ENCODE measurements at places on chromosomes 16 and 17.

DNA sequence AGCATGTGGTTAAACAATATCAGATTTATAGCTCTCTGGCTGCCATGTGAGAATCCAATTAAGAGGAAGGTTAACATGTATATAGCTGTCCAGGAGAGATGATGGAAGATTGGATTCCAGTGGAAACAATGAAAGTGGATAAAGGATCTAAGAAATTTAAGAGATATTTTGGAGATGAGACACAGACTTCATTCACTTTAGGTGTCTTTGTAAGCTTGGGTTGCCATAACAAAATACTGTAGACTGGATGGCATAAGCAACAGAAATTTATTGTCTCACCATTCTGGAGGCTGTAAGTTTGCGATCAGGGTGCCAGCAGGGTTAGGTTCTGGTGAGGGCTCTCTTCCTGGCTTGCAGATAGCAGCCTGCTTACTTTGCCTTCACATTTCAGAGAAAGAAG, 155.9 kb upstream of the MYOCD start:
- DNase-seq = no peak

- DNase-seq = no peak
Measured at GRCh38 chr17:55341432-55341831, 76.7 kb downstream of the HLF start.

GRCh38 chr16:89241187-89242007, 23.9 kb downstream of the ZNF778 start:
- DNase-seq = peak; percentile 56

DNA sequence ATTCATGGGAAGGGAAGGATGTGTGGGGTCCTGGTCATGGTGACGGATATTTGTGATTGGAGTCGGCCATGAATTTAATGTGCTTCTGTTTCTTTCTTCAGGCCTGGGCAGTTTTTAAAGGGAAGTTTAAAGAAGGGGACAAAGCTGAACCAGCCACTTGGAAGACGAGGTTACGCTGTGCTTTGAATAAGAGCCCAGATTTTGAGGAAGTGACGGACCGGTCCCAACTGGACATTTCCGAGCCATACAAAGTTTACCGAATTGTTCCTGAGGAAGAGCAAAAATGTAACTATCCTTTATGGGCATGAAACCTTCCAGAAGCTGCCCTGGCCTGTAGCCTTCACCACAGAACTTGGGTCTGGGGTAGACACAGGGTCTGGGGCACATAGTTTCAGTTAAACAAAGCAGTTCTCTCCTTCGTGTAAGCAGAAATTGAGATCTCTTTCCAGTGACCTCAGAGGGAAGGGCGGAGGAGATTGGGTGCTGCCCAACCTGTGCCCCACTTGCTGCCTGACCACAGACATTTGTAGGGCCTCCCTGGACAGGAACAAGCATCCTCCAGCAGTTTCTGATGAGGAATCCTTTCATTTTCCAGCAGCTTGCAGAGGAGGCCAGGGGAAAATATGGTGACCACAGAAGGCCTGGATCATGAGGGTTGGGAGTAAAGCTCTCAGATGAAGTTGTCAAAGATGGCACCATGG, 10.1 kb downstream of the IRF8 start:
- DNase-seq = no peak

DNA sequence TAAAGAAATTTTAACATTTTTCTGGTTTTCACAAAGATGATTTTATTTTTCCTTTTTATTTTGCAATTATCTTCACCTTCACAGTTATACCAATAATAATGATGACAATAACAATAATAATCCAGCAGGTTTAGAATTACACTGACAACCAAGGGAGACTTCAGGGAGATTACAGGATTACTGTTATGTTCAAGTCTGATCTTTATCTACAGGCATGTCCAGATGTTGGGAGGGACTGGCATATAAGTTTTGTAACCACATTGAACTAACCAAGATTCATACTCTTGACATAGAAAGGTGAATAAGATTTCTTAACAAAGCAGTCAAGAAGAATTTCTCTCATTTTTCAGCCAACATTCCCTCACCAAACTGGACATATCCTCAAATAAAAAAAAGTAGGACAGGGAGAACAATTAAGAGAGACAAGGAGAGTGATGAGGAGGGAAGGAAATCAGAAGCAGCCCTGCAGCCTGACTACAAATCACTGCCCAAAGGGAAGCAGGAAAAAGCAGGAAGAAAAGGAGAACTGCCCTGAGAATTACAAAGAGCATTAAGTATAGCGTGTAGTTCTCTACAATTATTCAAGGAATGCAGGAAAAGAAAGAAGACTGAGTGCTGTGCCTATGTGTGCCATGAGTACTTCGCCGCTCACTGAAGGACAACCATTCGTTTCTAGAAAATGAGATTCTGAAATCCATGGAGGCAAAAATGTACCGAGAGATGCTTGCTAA, 155.7 kb upstream of the C17orf78 start:
- DNase-seq = no peak

- no peak for DNase-seq
Measured at GRCh38 chr16:80463751-80464495, 76.9 kb upstream of the DYNLRB2 start.

- DNase-seq = no peak
Measured at GRCh38 chr17:35596072-35596471, 8.9 kb downstream of the AP2B1 start.

GRCh38 chr16:89629827-89630610, 16.6 kb downstream of the DPEP1 start:
- DNase-seq = no peak

- no peak for DNase-seq
Measured at GRCh38 chr17:30958187-30958586, 12.7 kb upstream of the RNF135 start.

- no peak for DNase-seq
Measured at GRCh38 chr17:77662833-77663232, 295.7 kb upstream of the TNRC6C start.

DNA sequence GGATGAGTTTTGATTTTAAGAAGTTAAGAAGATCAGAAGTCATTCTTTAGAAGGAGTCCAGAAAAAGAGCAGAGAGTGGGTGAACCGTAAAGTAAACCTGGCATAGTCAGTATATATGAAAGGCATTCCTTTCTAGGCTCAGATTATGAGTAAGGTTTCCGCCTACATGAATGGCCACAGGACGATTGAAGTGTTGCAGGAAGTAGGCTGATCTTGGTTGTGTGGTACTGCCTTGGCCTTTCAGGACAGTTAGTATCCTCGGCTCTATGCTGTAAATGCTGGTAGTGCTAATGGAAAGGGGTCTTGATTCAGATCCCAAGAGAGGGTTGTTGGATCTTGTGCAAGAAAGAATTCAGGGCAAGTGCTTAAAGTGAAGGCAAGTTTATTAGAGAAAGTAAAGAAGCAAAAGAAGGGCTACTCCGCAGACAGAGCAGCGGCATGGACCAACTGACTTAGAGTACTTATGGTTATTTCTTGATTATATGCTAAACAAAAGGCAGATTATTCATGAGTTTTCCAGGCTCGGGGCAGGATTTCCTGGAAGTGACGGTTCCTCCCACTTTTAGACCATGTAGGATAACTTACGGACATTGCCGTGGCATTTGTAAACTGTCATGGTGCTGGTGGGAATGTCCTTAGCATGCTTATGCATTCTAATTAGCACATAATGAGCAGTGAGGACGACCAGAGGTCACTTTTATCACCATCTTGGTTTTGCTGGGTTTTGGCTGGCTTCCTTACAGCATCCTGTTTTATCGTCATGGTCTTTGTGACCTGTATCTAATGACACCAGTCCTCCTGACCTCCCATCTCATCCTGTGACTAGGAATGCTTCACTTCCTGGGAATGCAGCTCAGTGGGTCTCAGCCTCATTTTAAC, 164.8 kb downstream of the SNX29 start:
- no peak for DNase-seq

GRCh38 chr17:43217614-43218087, 6.0 kb downstream of the TMEM106A start:
- no peak for DNase-seq

DNA sequence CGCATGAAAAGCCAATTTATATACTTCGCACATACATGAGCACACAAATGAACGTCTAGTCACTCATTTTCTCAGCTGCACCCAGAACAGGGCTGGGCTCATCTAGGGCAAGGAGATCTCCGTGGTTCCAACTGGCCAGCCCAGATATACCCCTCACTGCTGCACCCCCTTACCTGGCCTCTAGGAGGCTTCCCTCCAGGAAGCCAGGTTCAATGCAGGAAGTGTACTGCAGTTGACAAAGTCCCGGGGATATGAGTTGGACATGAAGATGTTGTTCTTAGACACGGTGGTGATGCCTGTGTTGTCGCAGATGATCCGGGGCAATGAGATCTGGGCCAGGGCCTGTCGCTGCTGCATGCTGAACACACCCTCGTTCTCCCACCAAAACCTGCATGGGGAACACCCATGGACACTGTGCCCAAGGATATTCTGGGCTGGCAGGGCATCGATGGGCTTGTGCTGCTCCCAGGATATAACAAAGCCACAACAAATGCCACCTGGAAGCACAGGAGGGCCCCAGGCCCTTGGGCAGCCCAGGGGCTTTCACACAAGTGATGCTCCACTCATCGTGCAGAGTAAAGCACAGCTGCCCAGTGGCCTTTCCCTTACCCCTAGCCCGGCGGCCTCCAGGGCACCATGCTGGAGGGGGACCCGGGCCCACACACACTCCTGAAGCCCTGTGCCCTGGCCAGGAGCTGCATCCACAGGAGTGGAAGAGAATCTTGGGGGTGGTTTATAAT, 10.1 kb downstream of the MPO start:
- DNase-seq = no peak

- DNase-seq = no peak
Measured at GRCh38 chr17:76416899-76417298, 32.5 kb downstream of the SPHK1 start.

DNA sequence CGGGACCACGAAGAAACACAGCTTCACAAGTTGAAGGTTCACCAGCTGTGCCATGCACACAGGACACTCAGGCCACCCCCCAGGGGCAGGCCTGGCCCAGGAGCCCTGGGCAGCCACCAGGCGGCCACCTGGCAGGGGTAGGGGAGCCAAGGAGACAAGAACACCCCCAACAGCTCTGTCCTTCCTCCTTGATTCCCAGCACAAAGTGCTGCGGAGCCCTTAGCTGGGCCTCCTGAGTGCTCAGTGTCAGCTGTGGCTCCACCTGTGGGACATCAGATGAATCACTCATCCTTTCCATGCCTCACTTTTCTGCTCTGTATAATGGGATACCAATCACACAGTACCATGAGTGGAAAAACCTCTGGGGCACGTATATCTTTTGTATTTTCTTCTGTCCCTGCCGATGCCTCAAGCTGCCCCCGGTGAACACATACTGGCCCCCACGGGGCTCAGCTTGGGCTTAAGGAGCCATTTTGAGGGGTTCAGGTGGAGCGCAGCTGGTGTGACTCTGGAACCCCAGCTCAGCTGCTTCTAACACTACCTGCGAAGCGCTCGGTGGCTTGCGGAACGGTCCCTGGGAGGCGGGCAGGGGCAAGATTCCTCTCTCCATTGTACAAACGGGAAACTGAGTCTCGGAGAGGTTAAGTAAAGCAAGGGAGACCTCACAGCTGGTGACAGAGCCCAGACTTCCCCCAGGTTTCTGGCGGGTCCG, 12.0 kb downstream of the GALK1 start:
- no peak for DNase-seq

- no peak for DNase-seq
Measured at GRCh38 chr17:10557422-10557821, 8.0 kb upstream of the MYH2 start.

DNA sequence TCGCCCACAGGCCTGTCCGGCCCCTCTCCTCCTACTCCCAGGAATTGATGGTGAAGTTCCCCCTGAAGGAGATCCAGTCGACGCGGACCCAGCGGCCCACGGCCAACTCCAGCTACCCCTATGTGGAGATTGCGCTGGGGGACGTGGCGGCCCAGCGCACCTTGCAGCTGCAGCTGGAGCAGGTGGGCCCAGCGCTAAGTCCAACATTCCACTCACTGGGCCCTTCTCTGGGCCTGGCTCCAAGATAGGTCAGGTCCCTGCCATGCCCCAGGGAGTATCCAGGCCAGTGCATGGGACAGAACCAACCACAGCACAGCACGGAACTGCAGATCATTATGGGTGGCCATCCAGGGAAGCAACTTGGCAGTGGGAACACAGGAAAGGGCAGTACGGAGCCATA, 9.9 kb upstream of the ALKBH5 start:
- DNase-seq = no peak

GRCh38 chr16:85825326-85825725, 25.8 kb downstream of the COX4I1 start:
- no peak for DNase-seq

GRCh38 chr17:9158544-9159452, 137.5 kb downstream of the NTN1 start:
- no peak for DNase-seq

All from stimulated activated CD8-positive, alpha-beta memory T cell treated with anti-CD3 and anti-CD28 coated beads, Interleukin-7, amount 100 ng/mL, for 1 hour (primary cell).